AG04450 (cell line): ENCODE measurements at places on chromosomes 5 and 9. TPM values are rescaled to one million over a fixed set of nuclear protein-coding genes. Genes with fewer than 3 reads are reported as not detected.

Gene CDC14B
- 17.1 and 19.1 TPM in 2 replicates for polyA plus RNA-seq

DNA sequence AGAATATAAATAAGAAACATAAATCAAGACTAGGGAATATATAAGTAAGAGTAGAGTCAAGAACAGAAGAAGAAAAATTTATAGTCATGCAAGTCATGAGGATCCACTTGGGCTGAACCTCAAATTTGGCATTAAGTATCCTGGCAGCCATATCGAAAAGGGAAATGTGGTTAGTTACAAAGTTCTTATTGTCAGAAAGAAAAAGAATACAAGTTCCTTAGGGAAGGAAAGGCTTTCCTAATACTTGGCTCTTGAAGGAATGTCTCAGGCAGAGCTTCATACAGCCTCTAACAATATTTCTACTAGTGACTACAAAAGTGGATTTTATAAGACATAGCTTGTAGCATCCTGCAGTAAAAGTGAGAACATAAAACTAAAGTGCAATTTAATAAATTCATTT lies 45.4 kb downstream of the TMEM252 start:
- no peak for DNase-seq

Gene PTCH1
- polyA plus RNA-seq: 7.3 and 10.2 TPM in 2 replicates

GRCh38 chr9:11933926-11934325 lies 759.3 kb upstream of the TYRP1 start:
- no peak for DNase-seq

Gene PDLIM4
- polyA plus RNA-seq: 43.4 and 64.2 TPM in 2 replicates

Gene FBP1
- not detected in 2 replicates for polyA plus RNA-seq

Gene TEX48
- not detected in 2 replicates for polyA plus RNA-seq

GRCh38 chr5:172853355-172853975 lies 19.4 kb downstream of the ERGIC1 start:
- no peak for DNase-seq

Gene LHFPL2
- polyA plus RNA-seq: 19.4 and 20.1 TPM in 2 replicates

DNA sequence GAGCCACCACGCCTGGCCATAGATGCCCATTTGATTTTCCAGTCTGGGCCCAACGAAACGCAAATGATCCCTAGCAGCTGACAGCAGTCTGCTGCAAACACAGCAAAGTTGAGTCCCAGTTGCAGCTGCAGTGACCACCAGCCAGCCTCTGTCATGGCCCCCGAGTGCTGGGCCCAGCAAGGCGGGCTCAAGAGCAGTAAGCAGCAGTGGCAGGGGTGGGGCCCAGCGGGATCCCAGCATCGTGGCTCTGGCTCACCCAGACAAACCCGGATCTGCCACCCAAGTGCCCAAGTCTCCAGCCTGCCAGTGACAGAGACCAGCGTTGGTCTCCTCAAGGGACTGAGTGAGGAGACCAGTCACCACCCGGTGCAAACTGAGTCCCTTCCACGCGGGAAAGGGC lies 6.9 kb upstream of the LTC4S start:
- no peak for DNase-seq

- DNase-seq: no peak
These were observed 10.5 kb downstream of the SNAPC3 start for GRCh38 chr9:15433191-15433590.

DNA sequence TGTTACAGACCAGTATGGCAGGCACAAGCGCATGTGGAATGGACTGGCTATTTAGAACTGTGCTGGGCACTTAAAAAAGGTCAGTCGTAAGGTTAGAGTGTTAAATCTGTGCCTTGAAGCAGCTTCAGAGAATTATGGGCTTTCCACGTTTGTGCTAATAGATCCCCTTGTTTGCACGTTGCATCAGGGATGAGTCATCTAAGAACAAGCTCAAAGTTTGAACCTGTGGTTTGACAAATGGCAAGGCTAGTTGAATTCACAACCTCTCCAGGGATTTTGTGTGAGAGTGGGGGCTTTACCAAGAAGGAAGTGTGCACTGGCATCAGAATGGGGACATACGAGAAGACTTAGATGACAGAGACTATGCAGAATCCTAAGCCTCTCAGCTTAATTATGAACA lies 249.6 kb downstream of the IRX1 start:
- DNase-seq: no peak

DNA sequence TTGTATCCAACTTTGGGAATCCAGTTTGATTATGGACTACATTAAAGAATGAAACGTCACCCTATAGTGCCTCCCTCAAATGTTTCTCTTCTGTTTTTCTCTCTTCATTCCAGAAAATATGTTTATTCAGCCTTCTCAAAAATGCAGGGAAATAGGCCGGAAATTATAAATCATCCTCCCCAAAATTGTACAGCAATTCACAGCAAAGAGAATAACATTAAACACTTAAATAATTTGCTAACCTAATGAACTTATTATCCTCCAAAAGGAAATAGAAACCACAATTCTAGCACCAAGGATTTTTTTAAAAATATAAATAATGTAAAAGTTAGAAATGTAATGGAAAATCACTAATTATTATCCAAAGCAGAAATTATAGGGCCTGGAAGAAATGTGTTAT lies 115.9 kb upstream of the CCNG1 start:
- DNase-seq: no peak

Gene GHR
- 0.48 and 0.63 TPM in 2 replicates for polyA plus RNA-seq

DNA sequence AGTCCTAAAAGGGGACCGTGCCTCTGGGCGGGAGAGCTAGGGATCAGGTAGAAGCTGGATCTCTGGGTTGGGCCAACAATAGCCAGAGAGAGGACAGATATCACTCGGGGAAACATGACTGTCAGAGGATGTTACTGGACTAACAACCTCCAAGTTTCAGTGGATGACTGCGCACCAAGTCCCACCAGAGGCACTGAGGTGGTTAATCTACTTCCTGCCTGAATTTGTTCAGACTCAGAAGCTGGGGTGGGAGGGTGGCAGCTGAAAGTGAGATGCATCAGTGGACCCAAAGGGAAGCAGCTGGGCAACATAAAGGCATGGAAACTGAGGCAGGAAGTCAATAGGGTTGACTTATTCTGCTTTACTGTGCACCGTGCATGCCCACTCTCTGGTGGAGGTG lies 130.1 kb upstream of the SLC44A1 start:
- no peak for DNase-seq

GRCh38 chr5:56190497-56190896 lies 42.6 kb downstream of the ANKRD55 start:
- DNase-seq: no peak

Gene BARHL1
- polyA plus RNA-seq: not detected in 2 replicates

GRCh38 chr5:145965804-145966203 lies 29.4 kb downstream of the SH3RF2 start:
- DNase-seq: no peak

DNA sequence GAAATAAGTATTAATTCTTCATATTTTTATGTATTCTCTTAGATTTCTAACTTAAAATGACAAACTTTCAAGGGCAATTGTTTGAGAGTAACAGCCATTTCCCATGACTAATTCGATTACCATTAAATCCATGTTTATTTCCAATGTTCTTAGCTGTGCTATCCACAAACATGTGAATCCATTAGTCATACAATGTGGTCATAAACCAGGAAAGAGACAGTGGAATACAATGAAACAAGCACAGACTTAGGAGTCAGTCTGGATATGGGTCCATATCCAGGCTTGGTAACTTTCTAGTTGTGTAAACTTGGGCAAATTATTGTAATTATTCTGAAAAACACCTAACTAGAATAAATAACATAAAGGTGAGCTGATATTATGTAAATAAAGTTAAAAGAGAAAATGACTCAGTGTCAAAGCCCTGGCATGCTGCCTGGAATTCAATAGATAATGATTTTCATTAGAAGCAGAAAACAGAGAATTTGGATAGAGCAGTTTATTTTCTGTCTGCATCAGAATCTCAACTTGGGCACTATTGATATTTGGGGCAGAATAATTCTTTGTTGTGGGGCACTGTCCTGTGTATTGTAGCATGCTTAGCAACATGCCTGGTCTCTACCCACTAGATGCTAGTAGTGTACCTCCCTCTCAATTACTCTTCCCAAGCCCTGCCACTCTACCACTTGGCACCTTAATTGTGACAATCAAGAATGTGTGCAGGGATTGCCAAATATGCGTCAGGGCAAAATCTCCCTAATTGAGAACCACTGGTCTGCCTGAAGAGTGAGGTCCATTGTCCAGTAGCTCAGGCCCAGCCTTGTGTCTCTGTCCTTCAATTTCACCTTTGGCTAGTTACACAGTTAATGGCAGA lies 44.7 kb upstream of the SLC27A6 start:
- DNase-seq: no peak

Gene OR1Q1
- polyA plus RNA-seq: 0.14 and 0.31 TPM in 2 replicates

GRCh38 chr5:77224672-77225355 lies 14.3 kb downstream of the PDE8B start:
- DNase-seq: peak; percentile 26

Gene CDC20B
- polyA plus RNA-seq: not detected in 2 replicates

DNA sequence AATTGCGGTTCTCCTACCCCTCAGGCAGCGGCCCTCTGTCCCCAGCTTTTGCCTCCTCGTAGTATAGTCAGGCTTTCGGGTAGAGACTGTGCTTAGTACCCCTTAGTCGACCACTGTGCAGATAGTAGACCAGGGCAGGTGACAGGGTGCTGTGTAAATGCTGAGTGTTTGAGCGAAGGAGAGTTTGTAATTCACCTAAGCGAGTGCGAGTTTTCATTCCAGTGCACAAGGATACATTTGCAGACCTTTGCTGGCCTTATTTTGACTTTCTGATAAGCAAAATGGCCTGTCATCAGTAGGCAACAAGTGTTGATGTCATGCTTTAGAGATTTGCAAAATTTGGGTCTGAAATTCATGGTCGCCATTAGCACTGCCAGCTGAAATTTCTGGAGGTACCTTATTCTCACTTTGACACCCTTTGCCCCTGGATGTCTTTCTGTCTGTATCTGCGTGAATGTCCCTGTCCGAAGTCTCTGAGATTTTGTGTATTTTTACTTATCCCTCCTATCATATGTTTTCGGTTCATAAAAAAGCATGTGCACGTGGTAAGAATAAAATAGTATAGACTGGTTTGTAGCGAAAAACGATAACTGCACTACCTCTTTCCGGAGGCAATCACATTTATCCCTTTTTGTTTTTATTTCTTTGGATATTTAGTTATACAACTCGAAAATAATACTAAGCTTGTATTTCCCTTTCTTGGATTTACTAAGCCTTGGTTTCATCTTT lies 1.9 kb downstream of the LMNB1 start:
- DNase-seq: no peak

DNA sequence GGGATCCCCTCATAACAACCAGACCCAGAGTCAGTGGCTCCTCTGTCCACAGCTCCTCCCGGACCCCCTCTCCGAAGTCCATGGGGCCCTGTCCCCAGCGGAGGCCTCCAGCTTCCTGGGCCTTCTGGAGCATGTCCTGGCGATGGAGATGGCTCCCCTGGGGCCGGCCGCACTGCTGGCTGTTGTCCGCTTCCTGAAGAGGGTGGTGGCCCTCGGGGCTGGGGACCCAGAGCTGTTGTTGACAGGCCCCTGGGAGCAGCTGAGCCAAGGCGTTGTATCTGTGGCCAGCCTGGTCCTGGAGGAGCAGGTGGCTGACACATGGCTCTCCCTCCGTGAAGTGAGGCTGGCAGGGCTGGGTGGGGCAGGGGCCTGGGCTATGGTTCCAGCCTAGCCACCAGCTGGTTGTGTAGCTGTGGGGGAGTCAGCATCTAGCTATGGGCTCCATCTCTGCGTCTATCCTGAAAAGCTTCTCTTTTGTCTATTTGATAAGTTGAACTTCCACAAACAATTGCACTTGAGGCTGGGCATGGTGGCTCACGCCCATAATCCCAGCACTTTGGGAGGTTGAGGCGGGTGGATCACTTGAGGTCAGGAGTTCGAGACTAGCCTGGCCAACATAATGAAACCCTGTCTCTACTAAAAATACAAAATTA lies 4.7 kb downstream of the ADGRD2 start:
- no peak for DNase-seq

Gene ARPC5L
- 45.8 and 62.0 TPM in 2 replicates for polyA plus RNA-seq

DNA sequence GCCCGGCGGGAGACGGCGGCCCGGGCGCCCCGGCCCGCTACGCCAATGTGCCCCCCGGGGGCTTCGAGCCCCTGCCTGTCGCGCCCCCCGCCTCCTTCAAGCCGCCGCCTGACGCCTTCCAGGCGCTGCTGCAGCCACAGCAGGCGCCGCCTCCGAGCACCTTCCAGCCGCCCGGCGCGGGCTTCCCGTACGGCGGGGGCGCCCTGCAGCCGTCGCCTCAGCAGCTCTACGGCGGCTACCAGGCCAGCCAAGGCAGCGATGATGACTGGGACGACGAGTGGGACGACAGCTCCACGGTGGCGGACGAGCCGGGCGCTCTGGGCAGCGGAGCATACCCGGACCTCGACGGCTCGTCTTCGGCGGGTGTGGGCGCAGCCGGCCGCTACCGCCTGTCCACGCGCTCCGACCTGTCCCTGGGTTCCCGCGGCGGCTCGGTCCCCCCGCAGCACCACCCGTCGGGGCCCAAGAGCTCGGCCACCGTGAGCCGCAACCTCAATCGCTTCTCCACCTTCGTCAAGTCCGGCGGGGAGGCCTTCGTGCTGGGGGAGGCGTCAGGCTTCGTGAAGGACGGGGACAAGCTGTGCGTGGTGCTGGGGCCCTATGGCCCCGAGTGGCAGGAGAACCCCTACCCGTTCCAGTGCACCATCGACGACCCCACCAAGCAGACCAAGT lies 723 bp downstream of the SNX18 start:
- DNase-seq: no peak

- DNase-seq: no peak
These were observed 75.2 kb downstream of the PDE6A start for GRCh38 chr5:149869411-149869821.

DNA sequence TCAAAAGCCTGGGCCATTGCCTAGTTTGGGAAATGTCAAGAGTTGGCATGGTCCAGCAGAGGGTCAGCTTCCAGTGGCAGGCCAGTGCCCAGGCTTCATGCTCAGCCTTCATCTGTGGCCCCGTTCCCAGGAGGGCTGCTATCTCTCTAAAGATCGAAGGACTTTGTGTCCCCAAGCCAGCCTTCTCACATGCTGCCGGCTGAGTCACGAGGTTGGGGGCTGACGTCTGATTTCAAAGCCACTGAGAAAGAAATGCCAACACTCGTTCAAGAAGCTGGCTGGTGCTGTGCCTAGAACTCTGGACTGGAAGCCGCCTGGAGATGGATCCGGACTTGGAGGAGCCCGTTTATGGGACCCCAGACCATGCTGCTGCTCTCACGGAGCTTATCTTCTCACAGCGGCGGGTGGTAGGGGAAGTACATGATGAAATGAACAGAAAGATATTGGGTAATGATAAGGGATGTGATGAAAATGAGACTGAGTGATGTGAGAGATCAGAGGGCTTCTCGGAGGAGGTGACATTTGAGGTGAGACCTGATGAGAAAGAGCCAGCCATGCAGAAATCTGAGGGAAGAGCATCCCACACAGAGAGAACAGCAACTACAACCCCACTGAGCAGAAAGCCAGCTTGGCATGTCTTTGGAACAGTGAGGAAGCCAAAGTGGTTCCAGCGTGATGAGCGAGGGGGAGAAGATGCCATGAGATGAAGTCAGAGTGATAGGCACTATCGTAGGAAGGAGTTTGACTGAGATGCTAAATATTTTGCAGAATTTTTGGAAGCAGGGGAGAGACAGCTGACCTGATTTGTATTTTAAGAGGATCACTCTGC lies 54.9 kb upstream of the BOD1 start:
- DNase-seq: no peak

GRCh38 chr5:7801891-7802614 lies 48.9 kb downstream of the CFAP90 start:
- no peak for DNase-seq
